ENCODE measurements at places on chromosomes 12 and 14.

DNA sequence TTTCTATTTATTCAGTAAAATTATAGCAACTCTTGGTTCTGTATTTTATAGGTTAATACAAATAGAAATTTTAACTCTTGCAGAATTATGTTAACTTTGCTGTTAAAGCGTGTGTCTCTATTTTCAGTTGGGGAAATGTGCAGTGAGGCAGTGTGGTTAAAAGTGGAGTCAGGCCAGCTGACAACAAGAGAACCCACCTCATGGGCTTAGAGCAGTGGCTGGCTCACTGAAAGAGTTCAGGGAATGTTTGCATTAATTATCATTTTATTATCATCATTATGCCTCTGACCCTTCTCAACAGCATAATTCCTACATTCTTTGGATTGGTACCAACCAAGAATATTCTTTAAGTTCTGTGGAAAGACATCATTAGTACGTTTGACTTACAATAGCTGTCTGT, 163.8 kb downstream of the DERA start:
- no peak for DNase-seq

DNA sequence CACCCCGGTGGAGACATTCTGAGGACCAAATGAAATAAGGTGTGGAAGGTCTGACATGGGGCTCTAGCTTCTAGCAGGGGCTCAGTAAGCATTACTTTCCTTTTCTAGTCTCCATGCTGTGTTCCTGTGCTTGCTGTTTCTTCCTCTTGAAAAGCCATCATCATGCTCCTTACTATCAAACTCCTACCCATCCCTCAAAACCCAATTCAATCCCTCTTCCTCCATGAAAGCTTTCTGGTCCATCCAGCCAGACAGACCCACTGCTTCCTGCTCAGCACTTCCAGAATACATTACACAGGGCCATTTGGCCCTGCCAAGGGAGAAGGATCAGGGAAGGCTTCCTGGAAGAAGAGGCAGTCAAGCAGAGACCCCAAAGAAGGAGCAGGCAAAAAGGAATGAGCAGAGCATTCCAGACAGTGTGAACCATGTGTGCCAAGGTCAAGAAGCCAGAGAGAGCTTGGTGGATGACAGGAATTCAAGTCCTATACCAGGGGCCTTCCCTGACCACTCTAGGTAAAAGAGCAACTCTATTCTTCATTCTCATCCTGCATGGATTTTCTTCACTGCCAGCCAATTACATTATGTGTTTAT, 59.5 kb downstream of the NUAK1 start:
- no peak for DNase-seq

- no peak for DNase-seq
Measured at GRCh38 chr14:35240231-35240630, 52.0 kb upstream of the PSMA6 start.

GRCh38 chr12:16271062-16271461, 6.4 kb downstream of the SLC15A5 start:
- peak; percentile 9 for DNase-seq

- DNase-seq: no peak
Measured at GRCh38 chr12:3551386-3551785, 60.4 kb downstream of the PRMT8 start.

DNA sequence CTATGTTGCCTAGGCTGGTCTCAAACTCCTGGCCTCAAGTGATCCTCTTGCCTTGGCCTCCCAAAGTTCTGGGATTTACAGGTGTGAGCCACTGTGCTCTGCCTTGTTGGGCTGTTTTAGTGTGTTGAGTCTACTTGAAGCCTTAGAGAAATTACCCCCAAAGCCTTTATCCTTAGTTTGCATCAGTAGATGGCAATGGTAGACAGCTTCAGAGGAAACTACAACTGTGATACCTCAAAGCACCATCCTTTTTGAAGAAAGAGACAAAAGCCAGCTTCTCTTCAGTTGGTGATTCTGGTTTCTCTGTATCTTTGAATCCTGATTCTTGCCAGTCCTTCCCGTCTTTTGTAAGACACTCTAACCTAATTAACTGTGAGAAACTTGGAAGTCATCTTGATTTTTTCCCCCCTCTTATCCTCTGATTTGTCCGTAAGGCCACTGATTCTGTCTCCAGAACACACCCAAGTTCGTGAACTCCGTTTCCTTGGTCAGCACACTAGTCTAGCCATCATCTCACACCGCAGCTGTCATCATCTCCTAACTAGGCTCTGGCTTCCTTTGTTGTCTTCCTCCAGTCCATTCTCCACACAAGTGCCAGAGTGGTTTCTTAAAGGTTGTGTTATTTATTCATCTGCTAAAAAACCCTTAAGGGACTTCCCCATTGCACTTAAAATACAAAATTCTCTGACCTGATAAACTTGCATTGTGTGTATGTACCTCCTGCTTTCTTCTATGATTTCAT, 20.2 kb downstream of the ATP2A2 start:
- DNase-seq: no peak

- DNase-seq: no peak
Measured at GRCh38 chr14:39034481-39035296, 68.3 kb downstream of the SEC23A start.

DNA sequence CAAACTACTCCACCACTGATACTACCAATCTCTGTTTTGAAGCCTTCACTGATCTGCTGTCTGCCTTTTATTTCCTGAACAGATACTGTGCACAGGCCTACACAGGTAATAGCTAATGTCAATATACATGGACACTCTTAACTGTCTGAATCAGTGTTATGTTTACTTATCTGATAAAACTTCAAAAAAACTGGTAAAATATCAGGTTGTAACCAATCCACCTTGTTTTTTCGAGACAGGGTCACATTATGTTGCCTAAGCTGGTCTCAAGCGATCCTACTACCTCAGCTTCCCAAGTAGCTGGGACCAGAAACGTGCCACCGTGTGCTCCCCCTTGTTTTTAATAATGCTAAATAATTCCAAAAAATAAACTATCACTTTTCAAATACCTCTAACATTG, 43.5 kb downstream of the HECTD1 start:
- DNase-seq: no peak

All from SW480 (cell line).